ENCODE measurements at places on chromosomes 7 and 10.

GRCh38 chr7:100575746-100576383 is 2.2 kb upstream of the SAP25 start:
- no peak for DNase-seq

- DNase-seq = no peak
Measured at GRCh38 chr10:119526621-119527592, 15.6 kb downstream of the RGS10 start.

GRCh38 chr10:48364659-48365405 is 58.4 kb downstream of the MAPK8 start:
- DNase-seq = no peak

DNA sequence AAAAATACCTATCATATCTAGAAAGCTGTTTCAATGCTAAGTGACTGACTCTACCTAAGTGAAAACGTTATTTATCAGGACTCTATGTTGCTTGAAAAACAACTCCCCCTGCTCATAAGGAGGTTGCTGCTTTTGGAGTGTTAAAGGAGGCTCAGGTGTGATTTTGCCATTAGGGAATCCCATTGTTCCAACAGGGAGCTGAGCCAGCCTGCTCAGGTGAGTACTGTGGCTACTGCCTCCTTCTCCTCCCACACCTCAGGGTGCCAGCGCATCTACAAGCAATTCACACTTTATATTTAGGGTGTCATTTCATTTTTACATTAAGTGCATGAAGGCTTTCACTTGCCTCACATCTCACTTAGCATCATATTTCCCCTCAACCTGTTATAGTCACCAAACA is 84.7 kb downstream of the SEM1 start:
- no peak for DNase-seq

DNA sequence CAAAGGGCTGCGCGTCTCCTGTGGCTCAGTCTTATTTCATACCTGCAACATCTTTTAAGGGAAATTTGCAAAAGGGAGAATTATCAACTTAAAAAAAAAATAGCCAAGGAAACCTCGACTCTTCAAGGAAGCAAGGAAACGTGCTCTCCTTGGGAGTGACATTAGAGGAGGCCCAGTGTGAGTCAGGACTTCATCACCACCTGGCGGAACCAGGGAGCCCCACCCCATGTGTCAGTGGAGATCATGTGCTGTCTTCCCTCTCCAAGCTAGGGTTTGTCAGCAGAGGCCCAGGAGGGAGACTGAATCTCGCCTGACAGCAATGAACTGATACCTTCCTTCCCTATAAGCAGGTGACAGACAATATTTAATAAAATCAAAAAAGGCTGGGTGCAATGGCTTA is 28.9 kb downstream of the POR start:
- no peak for DNase-seq

- DNase-seq = no peak
Measured at GRCh38 chr7:55573234-55573900, 1.1 kb upstream of the VOPP1 start.

DNA sequence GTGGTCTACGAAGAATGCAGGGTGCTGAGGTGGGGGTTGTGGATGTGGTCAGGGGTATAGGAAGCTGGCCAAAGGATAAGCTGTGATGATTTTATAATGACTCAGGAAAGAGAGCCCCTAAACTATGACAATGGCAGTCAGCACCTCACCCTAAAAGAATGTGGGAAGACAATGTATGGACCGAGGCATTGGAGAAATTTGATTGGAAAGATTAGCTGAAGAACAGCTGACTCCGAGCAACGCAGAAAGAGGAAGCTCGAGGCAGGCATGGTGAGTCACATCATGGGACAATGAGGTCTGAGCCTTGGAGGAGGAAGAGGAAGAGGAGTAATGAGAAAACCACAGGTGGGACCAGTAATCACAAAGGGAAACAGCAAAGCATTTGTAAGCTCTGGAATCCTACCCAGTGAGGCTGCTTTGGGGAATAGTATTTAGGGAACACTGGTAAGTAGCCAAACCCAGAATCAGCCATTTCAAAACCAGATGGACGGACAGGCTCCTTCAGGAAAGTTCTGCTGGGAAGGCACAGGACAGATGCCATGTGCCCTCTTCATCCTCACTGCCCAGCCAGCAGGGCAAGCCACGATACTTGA is 295.4 kb downstream of the PRPF18 start:
- peak; percentile 43 for DNase-seq

- no peak for DNase-seq
Measured at GRCh38 chr10:18021725-18022480, 70.2 kb downstream of the SLC39A12 start.
